Pancreas (tissue), 10 donors: ENCODE measurements at places on chromosomes 11 and 22.
A peak's percentile ranks its signal among the peaks of the same experiment; 100 is the strongest.

DNA sequence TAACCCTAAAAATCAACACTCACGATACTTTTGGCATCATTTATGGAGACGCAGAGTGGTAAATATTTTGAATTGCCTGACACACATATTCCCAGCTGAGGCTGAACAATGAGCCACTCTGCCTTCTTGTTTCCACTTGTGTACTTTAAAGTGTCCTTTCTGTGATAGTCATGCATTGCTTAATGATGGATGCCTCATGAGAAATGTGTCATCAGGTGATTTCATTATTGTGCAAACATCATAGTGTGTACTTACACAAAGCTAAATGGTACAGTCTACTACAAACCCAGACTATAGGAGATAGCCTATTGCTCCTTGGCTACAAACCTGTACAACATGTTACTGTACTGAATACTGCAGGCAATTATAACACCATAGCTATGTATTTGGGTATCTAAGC is 44.2 kb downstream of the MRE11 start:
- no peak for DNase-seq

- DNase-seq, result peak; percentile 14
These were observed 29.4 kb upstream of the SLN start for GRCh38 chr11:107741044-107741823.

GRCh38 chr11:102929972-102930371 is 25.6 kb downstream of the MMP13 start:
- DNase-seq, result no peak

- DNase-seq, result no peak
These were observed at the start of gene ABCG4 for GRCh38 chr11:119149018-119149785. Gene ABCG4, plus strand, starts transcription at chr11:119149052. Its CDS starts 914 bp downstream, at chr11:119149966.

GRCh38 chr11:47573321-47573720 is 5.4 kb downstream of the KBTBD4 start:
- no peak for DNase-seq
